ENCODE measurements at places on chromosomes 3 and 15.

DNA sequence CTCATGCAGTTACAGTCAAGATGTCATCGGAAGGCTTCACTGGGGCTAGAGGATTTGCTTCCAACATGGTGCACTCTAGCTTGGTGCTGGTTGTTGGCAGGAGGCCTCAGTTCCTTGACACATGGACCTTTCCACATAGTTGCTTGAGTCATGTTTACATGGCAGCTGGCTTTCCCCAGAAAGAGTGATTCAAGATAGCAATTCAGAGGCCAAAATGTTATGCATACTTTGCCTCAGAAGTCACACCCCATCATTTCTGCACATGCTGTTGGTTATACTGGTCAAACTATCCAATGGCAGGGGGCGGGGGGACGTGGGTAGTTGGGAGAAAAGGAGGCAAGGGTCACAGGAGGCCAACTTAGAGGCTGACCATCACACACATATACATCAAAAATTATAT, 58.7 kb downstream of the FOXB1 start:
- DNase-seq = no peak

GRCh38 chr3:150956376-150956775, 16.2 kb downstream of the CLRN1 start:
- no peak for DNase-seq

GRCh38 chr3:52202384-52203077, 4.6 kb downstream of the ALAS1 start:
- no peak for DNase-seq

DNA sequence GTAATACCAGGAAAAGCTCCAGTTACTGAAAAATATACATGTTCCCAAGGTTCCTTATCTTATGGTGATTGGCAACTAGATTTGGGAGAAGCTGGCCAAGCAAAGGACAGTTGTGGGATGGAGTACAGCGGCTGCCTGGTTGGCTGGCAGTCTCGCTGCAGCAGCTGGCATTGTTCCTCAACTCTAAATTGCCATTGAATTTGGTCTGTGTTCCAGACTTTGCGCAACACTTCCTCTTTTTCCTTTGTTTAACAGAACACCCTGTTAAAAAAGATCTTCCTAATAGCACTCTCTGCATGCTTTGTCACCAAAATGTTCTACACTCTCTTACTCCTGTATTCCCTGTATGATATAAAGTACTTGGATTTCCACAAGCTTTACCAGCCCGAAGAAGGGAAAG, 420.6 kb upstream of the RBMS3 start:
- no peak for DNase-seq

- no peak for DNase-seq
These were observed 21.2 kb downstream of the PXK start for GRCh38 chr3:58353722-58354553.

GRCh38 chr3:11116336-11117059, 37.8 kb upstream of the HRH1 start:
- DNase-seq = no peak

DNA sequence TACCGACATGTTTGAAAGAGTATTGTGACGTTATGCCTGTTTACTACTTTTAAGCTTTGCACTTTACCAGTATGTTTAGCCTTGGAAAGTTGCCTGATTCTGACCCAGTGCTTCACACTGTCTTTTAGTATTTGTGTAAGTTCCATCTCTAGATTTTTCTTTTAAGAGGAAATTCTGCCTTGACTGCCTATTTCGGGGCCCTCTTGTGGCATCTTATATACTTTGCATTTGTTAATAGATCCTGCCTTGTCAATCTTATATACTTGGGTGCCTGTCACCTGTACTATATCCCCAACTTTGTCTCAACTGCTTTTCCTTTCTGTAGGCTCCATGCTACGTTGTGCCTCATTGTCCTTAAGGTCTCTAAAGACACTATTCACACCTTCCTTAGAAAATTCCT, 244.6 kb downstream of the STXBP5L start:
- no peak for DNase-seq

DNA sequence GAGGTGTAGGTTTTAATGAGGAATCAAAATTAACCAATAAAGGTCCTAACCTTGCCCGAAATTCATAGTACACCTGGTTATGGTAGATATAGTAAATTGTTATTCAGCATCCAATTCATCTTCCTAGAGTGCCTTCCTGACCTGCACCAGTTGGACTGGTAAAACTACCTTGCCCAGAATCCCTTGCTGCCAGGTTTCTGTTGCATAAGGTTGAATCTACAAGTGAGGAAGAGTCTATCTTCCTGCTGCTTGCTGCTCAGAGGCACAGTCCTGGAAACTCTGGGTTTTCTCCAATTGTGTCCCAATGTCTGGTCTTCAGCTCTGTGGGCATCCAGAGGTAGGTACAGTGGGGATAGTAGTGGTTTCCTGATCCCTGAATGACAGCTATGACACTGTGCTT, 17.3 kb downstream of the CCDC54 start:
- DNase-seq = no peak

DNA sequence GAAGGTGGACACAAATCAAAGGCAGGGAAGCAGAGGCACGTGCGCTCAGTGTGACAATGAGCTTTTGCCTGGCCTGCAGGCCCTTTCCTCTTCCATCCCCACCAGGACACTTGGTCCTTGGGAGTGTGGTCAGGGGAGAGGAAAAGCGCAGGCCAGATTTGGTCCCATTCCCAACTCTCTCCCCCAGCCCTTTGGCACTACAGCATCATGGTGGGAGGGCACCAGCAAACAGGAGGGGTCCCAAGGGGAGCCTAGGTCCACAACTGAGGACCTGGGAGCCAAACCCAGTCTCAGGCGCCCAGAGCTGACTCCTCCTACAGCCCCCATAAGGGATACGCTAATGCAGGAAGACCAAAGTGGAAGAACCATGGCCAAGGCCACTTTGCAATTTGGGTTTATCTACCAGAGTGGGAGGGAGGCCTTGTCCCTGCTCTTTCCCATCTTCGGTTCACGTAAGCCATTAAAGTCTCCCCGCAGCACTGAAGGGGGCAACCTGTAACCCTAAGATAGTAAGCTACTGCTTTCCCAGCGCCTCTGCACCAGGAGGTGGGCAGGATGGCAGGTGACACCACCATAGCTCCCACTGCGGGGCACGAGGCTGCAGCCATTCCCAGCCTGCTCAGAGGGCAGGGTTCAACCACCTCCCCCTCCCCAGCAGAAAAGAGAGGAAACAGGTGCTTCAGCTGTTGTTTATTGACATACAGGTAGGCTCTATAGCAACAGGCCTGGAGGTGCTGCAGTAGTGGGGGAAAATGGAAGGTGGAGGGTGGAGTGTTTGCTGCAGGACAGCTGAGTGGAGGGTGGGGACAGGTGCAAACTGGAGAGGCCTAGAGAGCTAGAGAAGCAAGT, 993 bp upstream of the GRAMD2A start:
- DNase-seq = no peak

DNA sequence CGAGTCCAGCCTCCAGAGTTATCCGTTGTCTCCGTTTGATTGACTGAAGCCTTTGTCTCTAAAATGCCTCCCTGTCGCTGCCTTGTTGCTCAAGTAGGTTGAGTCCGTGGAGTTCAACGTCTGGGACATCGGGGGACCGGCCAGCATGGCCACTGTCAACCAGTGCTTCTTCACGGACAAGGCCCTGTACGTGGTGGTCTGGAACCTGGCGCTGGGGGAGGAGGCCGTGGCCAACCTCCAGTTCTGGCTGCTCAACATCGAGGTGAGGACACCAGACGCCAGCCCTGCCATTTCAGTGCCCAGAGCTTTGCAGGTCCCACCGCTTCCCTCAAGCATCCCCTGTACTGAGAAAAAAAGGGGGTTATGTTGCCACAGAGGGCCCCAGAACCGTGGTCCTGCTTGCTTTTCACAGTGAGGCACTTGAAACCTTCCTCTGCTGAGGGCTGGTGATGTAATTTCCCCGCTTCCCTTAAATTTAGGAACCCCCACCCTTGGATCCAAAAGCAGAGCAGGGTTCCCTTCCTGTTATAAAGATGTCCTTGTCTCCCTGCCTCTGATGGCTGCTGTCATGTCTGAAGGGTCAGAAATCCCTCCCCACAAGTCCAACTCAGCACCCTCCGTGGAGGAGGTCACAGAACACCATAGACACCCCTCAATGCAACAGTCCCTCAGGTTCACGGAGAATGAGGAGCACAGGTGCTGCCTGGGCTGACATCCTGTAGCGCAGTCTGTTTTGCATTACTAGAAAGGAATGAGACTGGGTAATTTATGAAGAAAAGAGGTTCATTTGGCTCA, 105.7 kb downstream of the LRRK1 start:
- DNase-seq = no peak

DNA sequence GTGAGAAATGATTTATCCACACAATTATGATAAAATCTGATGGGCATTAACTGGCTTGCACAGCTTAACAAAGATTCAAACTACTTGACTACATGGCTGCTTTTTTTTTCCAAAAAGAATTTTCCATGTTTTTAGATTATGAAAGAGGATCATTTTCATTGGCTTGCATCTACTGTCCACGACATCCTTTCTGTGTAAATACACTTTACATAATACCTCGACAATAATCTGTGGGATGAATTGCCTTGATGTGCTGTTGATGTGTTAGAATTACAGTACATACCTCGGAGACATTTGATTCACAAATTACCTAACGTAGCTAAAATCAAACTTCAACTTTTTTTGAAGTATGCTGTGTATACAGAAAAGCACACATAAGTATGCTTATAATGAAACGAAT, 104.4 kb downstream of the PPP2R3A start:
- DNase-seq = no peak

DNA sequence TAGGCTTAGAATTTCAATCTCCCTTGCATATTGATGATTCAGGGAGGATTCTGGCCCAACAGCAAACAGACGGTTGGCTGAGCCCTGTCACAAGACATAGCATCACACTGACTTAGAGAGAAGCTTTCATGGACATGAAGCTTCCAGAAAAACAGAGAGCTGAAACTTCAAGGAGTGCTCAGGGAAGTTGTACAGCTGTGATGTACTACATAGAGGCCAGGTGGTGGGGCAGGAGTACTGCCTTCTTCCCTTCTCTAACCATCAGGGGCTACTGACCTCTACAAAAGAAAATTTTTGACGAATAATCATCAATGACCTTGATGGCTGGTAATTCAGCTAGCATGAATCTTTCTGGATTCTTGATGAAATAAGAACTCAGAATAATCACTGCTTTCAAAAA, 378.5 kb downstream of the ERC2 start:
- no peak for DNase-seq

DNA sequence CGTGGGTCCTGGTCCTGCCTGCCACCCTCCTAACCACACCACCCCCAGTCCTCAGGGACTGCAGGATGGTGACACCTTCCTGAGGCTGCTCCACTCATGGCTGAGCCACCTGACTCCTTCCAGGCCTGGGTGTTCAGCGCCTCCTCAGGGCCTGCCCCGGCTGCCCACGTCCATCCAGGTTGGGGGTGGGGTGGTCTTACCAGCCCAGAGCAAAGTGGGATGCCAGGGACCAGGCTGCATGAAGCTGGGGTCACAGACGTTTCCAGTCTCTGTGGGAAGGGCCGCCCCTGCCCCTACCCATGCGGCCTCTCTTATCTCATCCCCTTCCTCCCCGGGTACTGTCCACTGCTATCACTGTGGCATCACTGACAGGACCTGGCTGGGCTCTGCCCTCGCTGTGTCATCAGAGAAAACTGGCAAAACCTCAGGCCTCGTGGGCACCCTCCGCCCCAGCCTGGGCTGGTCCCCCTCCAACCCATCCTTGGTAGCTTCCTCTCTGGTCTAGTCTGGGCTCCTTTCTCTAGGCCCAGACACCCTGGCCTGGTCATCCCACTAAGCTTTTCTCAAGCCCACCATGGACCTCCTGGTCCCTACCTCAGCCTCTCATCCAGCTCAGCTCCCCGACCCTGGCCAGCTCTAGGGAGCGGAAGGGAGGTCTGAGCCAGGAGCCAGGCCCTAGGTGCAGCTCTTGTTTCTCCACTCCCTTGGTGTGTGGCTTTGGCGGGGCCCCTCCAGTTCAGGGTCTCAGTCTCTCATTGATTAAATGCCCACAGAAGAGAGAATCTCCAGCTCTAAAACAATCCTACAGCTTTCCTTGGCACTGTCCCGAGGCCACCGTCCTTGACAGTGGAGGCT, 32.9 kb downstream of the WNT7A start:
- no peak for DNase-seq

DNA sequence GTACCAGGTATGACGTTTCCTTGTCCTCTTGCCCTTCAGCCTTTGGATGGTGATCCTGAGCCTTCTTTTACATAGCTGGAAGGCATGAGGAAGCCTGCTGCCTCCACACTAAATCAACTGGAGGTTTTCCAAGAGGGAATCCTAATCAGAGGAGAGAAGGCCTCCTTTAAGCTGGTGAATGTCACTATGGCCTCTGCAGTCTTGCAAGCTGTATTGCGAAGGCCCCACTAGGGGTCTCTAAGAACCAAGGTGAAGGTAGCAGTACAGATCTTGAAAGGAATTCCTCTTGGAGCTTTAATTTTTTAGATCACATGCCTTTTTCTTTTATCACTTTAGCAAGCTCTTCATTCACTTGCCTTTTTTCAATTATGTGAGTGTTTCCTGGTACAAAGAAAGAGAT, 119.2 kb downstream of the GHSR start:
- DNase-seq = peak; percentile 17

DNA sequence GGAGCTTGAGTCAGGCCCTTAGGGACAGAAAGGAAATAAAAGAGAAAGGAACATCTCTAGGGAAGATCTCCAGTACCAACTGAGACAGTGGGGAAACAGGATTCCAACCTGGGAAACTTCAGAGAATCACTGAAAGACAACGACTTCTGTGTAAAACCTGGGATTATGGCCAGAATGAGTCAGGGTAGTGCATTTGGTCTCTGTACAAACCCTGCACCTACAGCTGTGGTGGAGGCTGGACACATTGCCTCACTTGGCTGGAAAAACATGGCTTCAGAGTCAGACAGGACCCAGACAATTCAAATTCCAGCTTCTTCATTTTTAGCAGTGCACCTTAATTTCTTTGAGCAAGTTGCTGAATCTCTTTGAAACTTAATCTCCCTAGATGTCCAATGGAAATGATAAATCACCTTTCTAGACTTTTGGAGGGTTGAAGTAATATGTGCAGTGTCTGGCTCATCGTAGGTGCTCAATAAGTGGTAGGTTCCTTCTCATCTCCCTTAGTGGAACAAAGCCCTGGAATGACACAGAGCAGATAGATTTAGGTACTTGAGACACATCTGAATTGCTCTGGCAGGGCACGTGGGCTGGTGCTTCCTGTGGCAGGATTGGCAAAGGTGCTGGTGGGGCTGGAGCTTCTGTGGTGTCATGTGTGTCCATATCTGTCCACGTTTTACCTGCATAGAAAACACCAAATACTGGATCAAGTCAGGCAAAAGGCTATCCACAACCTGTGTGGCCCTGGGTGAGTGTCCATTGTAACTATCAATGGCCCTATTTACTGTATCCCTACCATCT, 6.1 kb upstream of the CLSTN2 start:
- DNase-seq = no peak

GRCh38 chr3:6282918-6283317, 578.0 kb upstream of the GRM7 start:
- DNase-seq = no peak

GRCh38 chr3:160671995-160672394, 5.0 kb upstream of the ARL14 start:
- no peak for DNase-seq

GRCh38 chr3:32963871-32964270, 12.4 kb downstream of the CCR4 start:
- DNase-seq = no peak
